T-helper 9 cell (primary cell): ENCODE measurements at places on chromosomes 4 and X.

DNA sequence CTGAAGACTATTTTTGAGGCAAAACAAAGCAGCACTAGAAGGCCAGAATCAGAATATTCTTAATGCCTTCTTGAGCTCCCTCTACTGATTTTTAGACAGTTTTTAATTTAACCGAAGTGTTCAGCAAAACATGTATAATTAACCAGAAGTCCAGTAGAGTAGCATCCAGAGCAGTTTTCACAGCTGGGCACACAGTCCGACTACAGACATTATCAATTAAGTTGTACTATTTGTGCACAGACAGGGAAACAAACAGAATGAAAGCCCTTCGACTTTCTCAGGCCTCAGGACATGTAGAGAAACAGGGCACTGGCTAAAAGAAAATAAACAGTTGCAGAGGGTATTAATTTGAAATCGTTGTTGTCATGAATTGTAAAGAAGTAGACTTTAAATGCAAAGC lies 11.9 kb downstream of the FSTL5 start:
- no peak for DNase-seq

- DNase-seq, result no peak
These were observed 269.0 kb upstream of the PABPC4L start for GRCh38 chr4:134470544-134470943.

GRCh38 chr4:20433097-20433705 lies 181.5 kb downstream of the SLIT2 start:
- DNase-seq, result no peak

DNA sequence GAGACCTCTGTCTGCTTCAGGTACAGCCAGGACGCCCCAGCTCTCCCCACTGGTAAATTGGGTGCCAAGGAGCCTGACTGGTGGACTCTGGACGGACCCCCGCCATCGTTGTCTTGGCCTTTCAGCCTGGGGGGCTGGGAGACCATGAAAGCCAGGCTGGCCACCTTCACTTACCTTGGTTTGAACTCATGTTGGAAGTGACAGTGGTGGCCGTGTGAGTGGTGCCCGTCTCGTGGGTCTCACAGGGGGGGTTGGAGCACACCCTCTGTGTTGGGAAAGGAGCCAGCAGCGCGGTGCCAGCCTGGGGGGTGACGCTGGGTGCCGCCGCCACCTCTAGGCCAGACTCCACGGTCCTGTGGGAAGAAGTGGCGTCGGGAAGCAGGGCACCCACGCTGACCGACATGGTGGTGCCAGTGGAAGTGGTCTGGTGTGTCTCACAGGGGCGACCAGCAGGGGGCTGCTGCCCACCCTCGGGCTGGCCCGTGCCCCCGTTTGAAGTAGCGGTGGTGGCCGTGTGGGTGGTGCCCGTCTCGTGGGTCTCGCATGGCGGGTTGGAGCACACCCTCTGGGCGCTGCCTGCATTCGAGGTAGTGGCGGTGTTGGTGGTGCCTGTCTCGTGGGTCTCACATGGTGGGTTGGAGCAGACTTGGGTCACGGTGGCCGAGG lies 9.6 kb upstream of the RENBP start:
- no peak for DNase-seq

DNA sequence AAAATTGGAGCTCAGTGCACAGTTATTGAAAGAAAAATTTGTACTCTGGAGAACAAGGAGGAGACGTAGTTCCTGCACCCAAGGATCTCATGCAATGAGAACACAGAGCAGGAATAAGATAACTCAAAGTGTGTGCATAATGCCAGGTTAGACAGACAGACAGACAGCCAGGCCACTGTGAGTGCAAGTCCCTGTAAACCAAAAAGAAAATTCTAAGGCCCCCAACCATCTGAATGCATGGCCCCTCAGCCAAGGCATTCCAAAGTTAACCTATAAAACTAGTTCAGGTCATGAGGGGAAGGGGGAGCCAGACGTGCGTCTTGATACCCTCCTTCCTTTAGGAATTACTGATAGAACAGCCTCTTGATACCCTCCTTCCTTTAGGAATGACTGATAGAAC lies 94.5 kb upstream of the ENPP6 start:
- no peak for DNase-seq

DNA sequence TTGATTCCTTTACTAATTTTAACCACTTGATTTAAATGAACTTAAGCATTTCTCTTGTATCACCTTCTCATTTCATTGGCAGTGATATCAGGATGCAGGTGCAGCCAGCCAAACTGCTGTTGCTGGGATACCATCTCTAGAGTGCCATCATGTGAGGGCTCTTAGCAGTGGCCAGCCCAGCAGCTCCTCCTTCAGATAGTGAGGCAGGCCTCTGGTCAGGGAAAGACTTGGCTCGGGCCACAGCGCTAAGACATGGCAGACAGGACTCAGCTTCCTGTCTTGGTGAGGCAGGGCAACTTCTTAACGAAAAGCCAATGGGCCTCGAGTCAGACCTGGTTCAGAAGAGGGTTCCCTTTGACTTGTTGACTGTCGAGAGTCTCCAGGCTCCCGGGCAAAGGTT lies 50.0 kb downstream of the NOP14 start:
- no peak for DNase-seq

DNA sequence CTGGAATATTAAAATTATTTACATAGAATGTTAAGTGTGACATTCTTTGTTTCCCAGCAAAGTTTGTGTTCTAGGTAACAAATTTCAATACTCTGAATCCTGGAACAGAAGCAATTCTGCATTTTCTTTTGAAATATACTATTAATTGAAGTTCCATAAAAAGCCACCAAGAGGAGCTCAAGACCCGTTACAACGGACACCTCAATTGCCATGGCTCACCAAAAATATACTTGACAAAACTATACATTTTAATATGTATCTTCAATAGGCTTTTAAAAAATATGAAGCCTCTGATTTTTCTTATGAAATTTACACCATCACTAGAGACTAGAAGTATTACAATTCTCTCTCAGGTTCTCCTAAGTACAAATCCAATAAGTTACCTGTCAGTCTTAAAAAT lies 111.4 kb downstream of the NYX start:
- no peak for DNase-seq

DNA sequence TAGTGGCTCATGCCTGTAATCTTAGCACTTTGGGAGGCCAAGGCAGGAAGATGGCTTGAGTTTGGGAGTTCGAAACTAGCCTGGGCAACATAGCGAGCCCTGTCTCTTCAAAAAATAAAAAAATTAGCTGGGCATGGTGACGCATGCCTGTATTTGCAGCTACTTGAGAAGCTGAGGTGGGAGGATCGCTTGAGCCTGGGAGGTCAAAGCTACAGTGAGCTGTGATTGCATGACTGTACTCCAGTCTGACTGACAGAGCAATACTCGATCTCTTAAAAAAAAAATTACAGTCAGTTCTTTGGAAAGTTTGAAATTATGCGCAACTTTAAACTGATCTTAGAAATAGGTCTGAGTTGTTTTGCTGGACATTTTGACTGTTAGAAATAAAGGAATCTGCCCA lies 55.8 kb downstream of the DOCK11 start:
- DNase-seq, result no peak

DNA sequence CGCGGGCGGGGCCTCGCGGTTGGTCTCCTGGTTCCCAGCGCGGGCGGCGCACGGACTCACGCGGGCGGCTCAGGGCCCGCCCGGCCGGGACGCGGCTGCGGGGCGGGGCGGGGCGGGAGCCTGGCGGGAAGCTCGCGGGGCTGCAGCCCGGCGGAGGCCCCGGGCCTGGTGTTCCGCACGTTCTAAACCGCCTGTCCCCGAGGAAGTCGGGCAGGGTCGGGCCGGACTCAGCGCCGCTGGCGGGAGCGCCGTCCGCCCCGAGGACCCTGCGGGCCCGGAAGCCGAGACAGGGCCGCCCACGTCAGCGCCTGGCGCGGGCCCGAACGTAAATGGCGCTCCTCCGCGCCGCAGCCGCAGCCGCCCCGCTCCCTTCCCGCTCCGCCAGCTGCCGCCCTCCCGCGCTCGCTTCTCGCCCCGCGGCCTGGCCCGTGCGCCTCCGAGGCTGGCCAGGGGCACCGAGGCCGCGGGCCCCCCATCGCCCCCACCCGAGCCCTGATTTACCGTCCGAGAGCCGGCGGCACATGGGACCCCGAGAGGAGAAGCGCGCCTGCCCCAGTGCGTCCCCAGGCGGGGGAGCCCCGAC lies 309 bp upstream of the CTBP1 start:
- DNase-seq, result peak; percentile 76

DNA sequence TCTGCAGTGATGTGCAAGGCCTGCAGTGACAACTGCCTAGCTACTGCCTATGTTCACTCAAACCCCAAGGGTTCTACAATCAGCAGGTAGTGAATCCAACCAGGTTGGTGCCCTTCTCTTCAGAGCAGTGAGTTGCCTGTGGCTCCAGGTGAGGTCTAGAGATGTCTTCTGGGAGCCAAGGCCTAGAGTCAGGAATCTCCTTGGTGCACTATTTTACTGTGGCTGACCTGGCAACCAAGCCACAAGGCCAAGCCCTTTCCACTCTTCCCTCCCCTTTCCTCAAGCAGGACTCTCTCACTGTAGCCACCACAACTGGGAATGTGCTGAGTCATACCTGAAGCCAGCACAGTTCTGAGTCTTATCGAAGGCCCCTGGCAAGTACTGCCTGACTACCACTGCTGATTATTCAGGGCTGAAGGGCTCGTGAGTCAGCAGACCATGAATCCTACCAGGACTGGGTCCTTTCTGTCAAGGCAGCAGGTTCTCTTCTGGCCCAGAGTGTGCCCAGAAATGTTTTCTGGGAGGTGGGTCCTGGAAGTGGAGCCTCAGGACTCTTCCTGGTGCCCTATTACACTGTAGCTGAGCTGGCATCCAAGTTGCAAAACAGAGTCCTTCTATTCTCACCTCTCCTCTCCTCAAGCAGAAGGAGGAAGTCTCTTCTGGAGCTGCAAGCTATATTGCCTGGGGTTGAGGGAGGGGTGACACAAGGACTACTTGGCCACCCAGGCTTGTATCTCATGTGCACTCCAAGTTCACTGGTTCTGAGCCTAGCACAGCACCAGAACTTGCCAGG lies 111.6 kb downstream of the BTC start:
- DNase-seq, result no peak

- no peak for DNase-seq
These were observed 2.1 kb upstream of the OCIAD2 start for GRCh38 chr4:48908687-48909086.

- no peak for DNase-seq
These were observed 46.1 kb upstream of the HCCS start for GRCh38 chrX:11064851-11065600.

GRCh38 chrX:23373129-23373804 lies 38.6 kb downstream of the PTCHD1 start:
- DNase-seq, result no peak

- no peak for DNase-seq
These were observed 94.0 kb upstream of the DKK2 start for GRCh38 chr4:107130157-107130556.

DNA sequence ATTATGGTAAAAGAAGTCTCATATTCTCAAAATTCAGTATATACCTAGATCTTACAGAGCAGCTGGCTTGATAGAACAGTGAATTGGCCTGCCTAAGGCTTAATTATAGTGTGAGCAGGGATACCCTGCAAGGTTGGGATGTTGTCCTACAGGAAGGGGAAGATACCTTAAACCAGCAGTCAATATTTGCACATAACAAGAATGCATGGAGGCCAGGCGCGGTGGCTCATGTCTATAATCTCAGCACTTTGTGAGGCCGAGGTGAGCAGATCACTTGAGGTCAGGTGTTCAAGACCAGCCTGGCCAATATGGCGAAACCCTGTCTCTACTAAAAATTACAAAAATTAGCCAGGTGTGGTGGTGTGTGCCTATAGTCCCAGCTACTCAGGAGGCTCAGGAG lies 58.7 kb upstream of the ABCG2 start:
- DNase-seq, result no peak

GRCh38 chr4:73193659-73194058 lies 64.9 kb downstream of the ANKRD17 start:
- no peak for DNase-seq

- DNase-seq, result no peak
These were observed 43.3 kb upstream of the PDGFC start for GRCh38 chr4:157014621-157015591.

DNA sequence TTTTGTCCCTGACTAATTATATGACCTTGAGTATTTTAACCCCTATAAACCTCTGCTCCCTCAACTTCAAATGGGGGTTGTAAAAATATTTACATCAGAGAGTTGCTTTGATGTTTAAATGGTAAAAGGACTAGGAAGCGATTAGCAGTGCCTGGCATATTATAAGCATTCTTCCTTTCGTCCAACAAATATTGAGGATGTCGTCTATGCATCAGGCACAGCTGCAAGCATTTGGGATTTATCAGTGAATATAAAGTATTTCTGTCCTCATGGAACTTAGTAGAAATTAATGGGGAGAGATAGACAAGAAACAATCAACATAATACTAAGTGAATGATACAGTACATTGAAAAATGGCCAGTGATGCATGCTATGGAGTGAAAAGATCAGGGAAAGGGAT lies 115.5 kb upstream of the EDNRA start:
- no peak for DNase-seq
